ENCODE measurements at places on chromosomes 4 and X.

- H3K27me3 ChIP-seq = no peaks in the 10 kb centered on the region
- peaks cover 23% of the 10 kb centered on the region for H3K4me1 ChIP-seq
- H3K36me3 ChIP-seq = peaks cover 99% of the 10 kb centered on the region
- no peak overlapping the region for H3K27ac ChIP-seq
Observed at GRCh38 chr4:121674696-121675095, 22.1 kb downstream of the ANXA5 start.

DNA sequence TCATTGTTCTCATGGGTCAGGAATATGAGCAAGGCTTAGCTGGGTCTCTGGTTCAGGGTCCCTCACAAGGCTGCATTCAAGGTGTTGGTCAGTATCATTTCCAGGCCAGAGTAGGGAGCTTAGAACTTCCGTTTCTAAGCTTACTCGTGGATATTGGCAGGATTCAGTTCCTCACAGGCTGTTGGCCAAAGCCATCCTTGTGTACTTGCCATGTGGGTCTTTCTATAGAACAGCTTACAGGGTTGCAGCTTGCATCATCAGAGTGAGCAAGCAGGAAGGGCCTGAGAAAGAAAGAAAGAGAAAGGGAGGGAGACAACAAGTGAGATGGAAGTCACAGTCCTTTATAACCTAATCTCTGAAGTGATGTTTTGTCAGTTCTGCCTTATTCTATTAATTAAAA lies 5.1 kb upstream of the LIMCH1 start:
- H3K27ac ChIP-seq = no peak overlapping the region
- DNase-seq = no peak
- no peak overlapping the region for H3K4me3 ChIP-seq
- H3K36me3 ChIP-seq = no peaks in the 10 kb centered on the region

- peaks cover 96% of the 10 kb centered on the region for H3K36me3 ChIP-seq
- no peaks in the 10 kb centered on the region for H3K27me3 ChIP-seq
- H3K4me1 ChIP-seq = peaks cover 13% of the 10 kb centered on the region
- H3K4me3 ChIP-seq = no peak overlapping the region
- H3K27ac ChIP-seq = no peak overlapping the region
Observed at GRCh38 chrX:16839852-16840460, 30.2 kb downstream of the RBBP7 start.

- no peaks in the 10 kb centered on the region for H3K27me3 ChIP-seq
- H3K36me3 ChIP-seq = no peaks in the 10 kb centered on the region
Observed at GRCh38 chr4:122633211-122633610, 12.3 kb upstream of the IL21 start.

DNA sequence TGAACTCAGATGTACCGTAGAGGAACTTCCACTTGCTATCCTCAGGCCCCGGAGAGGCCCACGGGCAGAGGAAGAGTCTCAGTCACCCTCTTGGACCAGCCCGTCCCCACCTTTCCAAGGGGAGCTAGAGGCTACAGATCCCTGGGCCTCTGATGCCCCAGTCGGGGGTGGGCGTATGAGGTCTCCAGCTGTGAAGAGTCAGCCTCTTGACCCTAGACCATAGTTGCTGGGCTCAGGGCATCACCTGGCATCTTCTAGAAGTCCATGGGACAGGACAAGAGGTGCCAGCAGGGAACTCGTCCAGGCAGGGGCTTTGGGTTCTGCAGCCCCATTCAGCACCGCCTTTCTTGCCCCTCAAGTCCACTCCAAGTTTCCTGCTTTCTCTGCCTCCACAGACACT lies 11.6 kb downstream of the SASH3 start:
- no peaks in the 10 kb centered on the region for H3K27me3 ChIP-seq
- no peaks in the 10 kb centered on the region for H3K4me1 ChIP-seq
- H3K27ac ChIP-seq = no peak overlapping the region
- no peak for DNase-seq

DNA sequence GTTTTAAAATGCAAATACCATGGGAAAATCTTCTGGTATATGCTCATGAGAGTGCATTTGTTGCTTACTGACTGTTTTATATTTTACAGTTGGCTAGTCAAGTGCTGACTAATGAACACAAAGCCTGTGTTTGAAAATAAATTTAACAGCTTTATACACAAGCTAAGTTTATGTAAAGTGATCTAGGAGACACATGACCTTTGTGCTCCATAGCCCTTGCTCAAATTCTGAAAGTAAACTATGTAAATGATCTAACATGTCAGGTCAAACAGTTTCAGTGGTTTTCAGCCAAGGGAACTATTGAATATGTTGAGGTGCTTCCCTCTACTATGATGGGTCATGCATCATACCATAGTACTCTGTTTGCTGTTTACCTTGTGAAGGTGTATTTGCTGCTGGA lies 36.7 kb downstream of the DIAPH2 start:
- no peak for DNase-seq
- H3K4me3 ChIP-seq = no peak overlapping the region
- H3K27ac ChIP-seq = no peak overlapping the region
- H3K36me3 ChIP-seq = no peaks in the 10 kb centered on the region
- H3K27me3 ChIP-seq = peaks cover 6% of the 10 kb centered on the region
- no peaks in the 10 kb centered on the region for H3K4me1 ChIP-seq

DNA sequence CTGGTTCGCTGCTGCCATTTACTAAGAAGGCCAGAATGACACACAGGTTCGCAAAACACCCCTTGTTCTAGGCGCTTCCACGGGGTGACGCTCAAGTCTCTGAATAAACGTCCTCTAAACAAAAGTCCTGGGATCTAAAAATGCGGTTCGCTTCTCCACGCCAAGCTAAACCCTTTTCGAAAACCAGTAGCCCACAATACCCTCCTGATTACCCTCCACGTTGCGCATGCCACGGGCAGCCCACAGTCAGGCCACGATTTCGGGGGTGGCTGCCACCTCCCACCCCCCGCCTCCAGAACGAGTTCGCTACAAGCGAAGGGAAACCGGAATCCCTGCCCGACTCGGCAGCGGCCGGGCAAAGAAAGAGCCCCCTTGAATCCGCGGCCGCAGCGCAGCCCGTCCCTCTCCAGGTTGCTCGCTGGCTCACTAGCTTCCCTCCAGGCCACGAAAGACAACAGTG lies 423 bp downstream of the RPL39 start:
- H3K4me3 ChIP-seq = peak overlapping the region; percentile 53
- peak overlapping the region; percentile 94 for H3K27ac ChIP-seq
- no peaks in the 10 kb centered on the region for H3K27me3 ChIP-seq
- peaks cover 41% of the 10 kb centered on the region for H3K4me1 ChIP-seq
- peaks cover 33% of the 10 kb centered on the region for H3K36me3 ChIP-seq
- DNase-seq = peak; percentile 73

GRCh38 chrX:65035446-65035770 lies 59.2 kb upstream of the ZC4H2 start:
- peaks cover 3% of the 10 kb centered on the region for H3K4me1 ChIP-seq
- H3K27me3 ChIP-seq = no peaks in the 10 kb centered on the region
- peak; percentile 59 for DNase-seq
- peak overlapping the region; percentile 79 for H3K27ac ChIP-seq

DNA sequence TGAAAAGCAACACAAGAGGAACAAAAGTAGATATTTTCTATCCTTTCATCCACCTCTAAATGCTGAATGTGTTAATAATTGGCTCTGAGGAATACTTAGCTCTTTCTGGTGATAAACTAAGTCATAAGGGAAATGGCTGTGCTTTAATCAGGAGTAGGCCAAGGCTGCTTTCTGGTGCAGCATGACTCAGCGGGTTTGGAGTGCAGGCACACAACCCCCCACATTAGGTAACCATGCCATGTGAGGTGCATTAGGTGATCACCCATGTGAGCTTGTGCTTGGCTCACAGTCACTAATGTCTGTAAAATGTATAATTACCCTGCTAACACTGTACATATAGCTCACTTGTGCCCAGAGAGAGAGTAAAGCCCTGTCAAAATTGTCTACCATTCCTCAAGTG lies 57.2 kb downstream of the USP38 start:
- H3K27ac ChIP-seq = no peak overlapping the region
- peak; percentile 40 for DNase-seq
- H3K4me3 ChIP-seq = no peak overlapping the region
- H3K27me3 ChIP-seq = no peaks in the 10 kb centered on the region
- no peaks in the 10 kb centered on the region for H3K4me1 ChIP-seq
- H3K36me3 ChIP-seq = no peaks in the 10 kb centered on the region

- DNase-seq = no peak
- H3K36me3 ChIP-seq = no peaks in the 10 kb centered on the region
- H3K27me3 ChIP-seq = no peaks in the 10 kb centered on the region
- H3K27ac ChIP-seq = no peak overlapping the region
- H3K4me3 ChIP-seq = no peak overlapping the region
Observed at GRCh38 chr4:23320931-23321587, 568.8 kb downstream of the PPARGC1A start.

- H3K4me3 ChIP-seq = no peak overlapping the region
- no peak for DNase-seq
- no peak overlapping the region for H3K27ac ChIP-seq
Observed at GRCh38 chr4:10184041-10184440, 67.4 kb upstream of the WDR1 start.

GRCh38 chrX:135307171-135307570 lies 2.1 kb upstream of the ETDC start:
- H3K27ac ChIP-seq = no peak overlapping the region
- H3K4me3 ChIP-seq = no peak overlapping the region
- no peaks in the 10 kb centered on the region for H3K4me1 ChIP-seq
- H3K27me3 ChIP-seq = no peaks in the 10 kb centered on the region
- no peak for DNase-seq
- H3K36me3 ChIP-seq = no peaks in the 10 kb centered on the region

GRCh38 chr4:142365391-142365790 lies 480.7 kb downstream of the INPP4B start:
- no peak overlapping the region for H3K4me3 ChIP-seq
- peaks cover 17% of the 10 kb centered on the region for H3K4me1 ChIP-seq
- H3K36me3 ChIP-seq = no peaks in the 10 kb centered on the region
- no peak overlapping the region for H3K27ac ChIP-seq
- no peak for DNase-seq
- H3K27me3 ChIP-seq = no peaks in the 10 kb centered on the region

- DNase-seq = peak; percentile 90
- H3K27ac ChIP-seq = peak overlapping the region; percentile 67
- H3K4me3 ChIP-seq = no peak overlapping the region
- H3K4me1 ChIP-seq = peaks cover 13% of the 10 kb centered on the region
- H3K36me3 ChIP-seq = no peaks in the 10 kb centered on the region
- no peaks in the 10 kb centered on the region for H3K27me3 ChIP-seq
Observed at GRCh38 chrX:39953879-39954278, 143.9 kb downstream of the BCOR start.

- H3K27me3 ChIP-seq = peaks cover 14% of the 10 kb centered on the region
- DNase-seq = no peak
- H3K4me3 ChIP-seq = no peak overlapping the region
- H3K36me3 ChIP-seq = no peaks in the 10 kb centered on the region
- H3K27ac ChIP-seq = no peak overlapping the region
Observed at GRCh38 chr4:2062808-2063524, 3.8 kb downstream of the NAT8L start.

- no peaks in the 10 kb centered on the region for H3K36me3 ChIP-seq
- H3K27ac ChIP-seq = no peak overlapping the region
- DNase-seq = no peak
- H3K4me3 ChIP-seq = no peak overlapping the region
Observed at GRCh38 chrX:18828832-18829404, 121.5 kb downstream of the PPEF1 start.

GRCh38 chrX:112735147-112735546 lies 55.4 kb upstream of the LHFPL1 start:
- H3K4me1 ChIP-seq = no peaks in the 10 kb centered on the region
- no peaks in the 10 kb centered on the region for H3K36me3 ChIP-seq
- H3K4me3 ChIP-seq = no peak overlapping the region
- no peak for DNase-seq
- peaks cover 8% of the 10 kb centered on the region for H3K27me3 ChIP-seq
- H3K27ac ChIP-seq = no peak overlapping the region

- no peak overlapping the region for H3K4me3 ChIP-seq
- peaks cover 12% of the 10 kb centered on the region for H3K4me1 ChIP-seq
Observed at GRCh38 chr4:23903859-23904438, 14.1 kb upstream of the PPARGC1A start.

DNA sequence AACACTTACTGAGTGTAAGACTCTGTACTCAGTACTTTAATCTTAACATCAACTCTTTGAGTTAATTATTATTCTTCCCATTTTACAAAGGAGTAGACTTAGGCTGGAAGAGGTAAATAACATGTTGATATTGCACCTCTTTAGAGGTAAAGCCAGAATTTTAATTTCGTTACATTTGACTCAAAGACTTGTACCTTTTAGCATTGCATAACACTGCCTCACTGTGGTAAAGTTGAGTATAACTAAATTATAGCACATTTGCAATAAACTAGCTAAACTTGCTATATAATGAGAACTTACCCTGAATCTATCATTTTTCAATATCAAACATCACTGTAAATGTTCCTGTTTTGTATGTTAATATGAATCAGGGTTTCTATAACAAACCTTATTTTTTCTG lies 218.5 kb downstream of the PRR32 start:
- no peak overlapping the region for H3K27ac ChIP-seq
- peak; percentile 1 for DNase-seq
- H3K36me3 ChIP-seq = no peaks in the 10 kb centered on the region

DNA sequence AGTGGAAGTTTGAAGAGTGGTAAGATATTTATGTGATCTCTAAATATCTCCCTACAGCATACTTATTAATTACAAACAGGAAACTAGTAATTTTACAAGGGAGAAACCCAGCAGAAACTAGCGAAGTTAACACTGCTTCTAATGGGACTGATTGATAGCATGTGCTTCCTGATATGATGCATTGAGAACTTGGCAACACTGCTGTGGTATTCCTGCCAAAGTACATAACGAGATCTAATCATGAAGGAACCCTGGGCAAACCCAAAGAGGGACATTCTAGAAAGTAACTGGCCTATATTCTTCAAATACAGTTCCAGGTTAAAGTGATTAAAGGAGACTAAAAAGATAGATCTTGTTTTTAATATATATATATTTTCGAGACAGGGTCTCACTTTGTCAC lies 4.6 kb upstream of the GPR34 start:
- H3K4me3 ChIP-seq = no peak overlapping the region
- H3K36me3 ChIP-seq = no peaks in the 10 kb centered on the region
- H3K4me1 ChIP-seq = no peaks in the 10 kb centered on the region
- no peaks in the 10 kb centered on the region for H3K27me3 ChIP-seq
- no peak overlapping the region for H3K27ac ChIP-seq

- no peaks in the 10 kb centered on the region for H3K4me1 ChIP-seq
- H3K27me3 ChIP-seq = no peaks in the 10 kb centered on the region
- no peak overlapping the region for H3K27ac ChIP-seq
- peak; percentile 57 for DNase-seq
- no peak overlapping the region for H3K4me3 ChIP-seq
Observed at GRCh38 chr4:2186133-2186864, 55.6 kb downstream of the HAUS3 start.

- H3K36me3 ChIP-seq = no peaks in the 10 kb centered on the region
- peak; percentile 56 for DNase-seq
- H3K4me1 ChIP-seq = peaks cover 11% of the 10 kb centered on the region
- peak overlapping the region; percentile 23 for H3K27ac ChIP-seq
Observed at GRCh38 chr4:77697860-77698590, 92.4 kb downstream of the CXCL13 start.

DNA sequence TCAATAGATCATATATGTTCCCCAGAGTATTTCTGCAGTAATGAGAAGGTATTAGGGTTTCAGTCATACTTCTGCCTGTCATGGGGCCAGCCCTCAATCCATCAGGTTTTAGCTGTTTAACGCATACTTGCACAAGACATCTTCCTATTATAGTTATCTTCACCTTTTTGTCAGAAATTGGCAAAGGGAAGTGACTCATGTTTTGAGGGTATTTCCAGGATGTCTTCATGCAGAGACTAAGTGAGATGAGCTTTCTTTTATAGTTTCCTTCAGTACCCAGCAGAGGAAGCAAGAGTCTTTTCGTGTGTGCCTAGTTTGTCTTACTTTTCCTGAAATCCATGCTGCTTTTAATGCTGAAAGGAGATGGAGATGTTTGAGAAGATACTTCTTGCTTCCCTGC lies 9.5 kb downstream of the CSTF2 start:
- H3K36me3 ChIP-seq = peaks cover 81% of the 10 kb centered on the region
- DNase-seq = peak; percentile 1
- no peak overlapping the region for H3K4me3 ChIP-seq
- H3K27ac ChIP-seq = no peak overlapping the region

Measured in stomach (tissue), 19 donors.